ENCODE measurements at places on chromosomes 1 and 21. TPM values are rescaled to one million over a fixed set of nuclear protein-coding genes. Genes with fewer than 3 reads are reported as not detected.

ILF2 gene
- 315 TPM for total RNA-seq

TMEM82 gene
- total RNA-seq: not detected

CFAP45 gene
- not detected for total RNA-seq

- DNase-seq: no peak
Observed at GRCh38 chr21:28272272-28272992, 720.2 kb downstream of the LTN1 start.

DNA sequence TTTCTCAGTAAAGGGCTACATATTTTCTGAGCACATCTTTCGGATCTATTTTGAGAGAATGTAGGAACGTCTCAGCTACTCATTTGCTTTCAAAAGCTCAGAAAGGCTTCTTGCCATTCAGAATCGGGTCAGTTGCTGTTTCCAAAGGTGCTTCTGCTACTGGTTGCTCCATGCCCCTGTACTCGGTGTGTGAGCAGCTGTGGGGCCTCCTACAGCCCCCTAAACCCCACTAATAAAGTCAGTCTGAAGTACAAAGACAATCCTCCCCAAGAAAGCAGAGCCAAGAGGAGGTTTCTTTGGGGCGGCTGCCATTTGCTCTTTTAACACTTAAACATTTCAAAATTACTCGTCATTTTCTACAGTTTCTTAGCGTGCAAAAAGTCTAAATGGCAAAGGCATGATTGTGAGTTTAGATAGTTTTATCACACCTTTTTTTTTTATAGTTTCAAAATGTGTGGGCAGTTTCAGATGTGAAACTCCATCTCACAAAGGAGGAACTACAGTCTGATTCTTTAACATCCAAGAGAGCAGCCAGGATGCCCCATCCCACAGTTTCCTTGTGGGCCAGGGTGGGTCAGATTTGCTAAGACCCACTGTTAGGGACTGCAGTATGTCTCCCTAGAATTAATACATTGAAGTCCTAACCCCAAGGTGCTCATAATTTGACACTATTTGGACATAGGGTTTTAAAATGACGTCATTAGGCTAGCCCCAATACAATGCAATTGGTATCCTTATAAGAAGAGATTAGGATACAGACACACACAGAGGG is 4.1 kb downstream of the RUNX1 start:
- no peak for DNase-seq

DNA sequence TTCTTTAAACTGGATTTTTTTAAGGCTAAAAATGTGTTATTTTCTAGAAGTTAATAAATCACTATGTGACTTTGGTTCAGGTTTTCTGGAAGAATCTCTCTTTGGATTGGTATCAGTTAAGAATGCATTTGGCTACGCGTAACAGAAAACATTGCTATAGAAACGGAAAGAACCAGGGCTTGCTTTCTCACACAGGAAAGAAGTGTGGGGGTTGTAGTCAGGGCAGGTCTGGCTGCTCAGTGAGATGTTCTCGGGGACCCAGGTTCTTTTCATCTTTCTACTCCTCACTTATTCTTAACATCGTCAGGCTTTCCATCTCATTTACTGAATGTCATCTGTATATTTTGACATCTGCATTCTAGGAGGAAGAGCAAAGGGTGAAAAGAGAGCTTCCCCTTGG is 191.4 kb downstream of the ZBTB18 start:
- no peak for DNase-seq

GRCh38 chr21:15249285-15249993 is 184.6 kb upstream of the NRIP1 start:
- DNase-seq: no peak

DNA sequence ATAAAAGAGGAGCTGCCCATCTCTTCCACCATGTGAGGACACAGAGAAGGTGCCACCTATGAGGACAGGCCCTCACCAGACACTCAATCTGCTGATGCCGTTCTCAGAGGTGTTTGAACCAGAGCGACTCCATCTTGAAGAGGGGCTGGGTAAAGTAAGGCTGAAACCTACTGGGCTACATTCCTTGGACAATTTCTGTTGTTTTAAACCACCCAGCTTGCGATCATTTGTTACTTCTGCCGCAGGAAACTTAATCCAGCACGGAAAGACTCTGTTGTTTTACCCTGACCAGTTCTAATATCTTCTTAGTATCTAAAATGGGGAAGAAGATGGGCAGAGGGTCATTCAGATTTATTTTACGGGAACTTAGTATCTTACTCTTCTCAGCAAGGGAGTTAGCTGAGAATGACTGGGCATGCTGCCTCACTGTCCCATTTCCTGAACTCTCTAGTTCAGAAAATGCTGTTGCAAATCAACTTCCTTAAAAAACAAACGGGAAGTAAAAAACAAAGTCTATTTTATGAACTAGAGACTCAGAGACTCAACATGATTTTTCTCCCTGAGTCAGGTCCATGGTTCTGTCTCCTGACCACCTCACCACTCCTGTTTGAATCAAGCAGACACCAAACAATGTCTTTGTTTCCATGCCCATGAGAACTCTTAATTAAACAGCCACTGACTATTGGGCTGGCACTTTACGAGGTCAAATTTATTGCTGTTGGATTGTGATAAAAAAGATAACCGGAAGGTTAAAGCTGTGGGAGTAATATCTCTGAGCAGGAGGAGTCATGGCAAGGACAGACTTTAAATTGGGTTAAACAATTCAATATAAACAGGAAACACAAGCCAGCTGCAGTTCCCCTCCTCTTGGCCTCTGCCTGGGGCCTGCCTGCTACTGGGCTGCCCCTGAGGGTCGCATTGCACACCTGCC is 23.8 kb upstream of the IFNAR1 start:
- no peak for DNase-seq

DNA sequence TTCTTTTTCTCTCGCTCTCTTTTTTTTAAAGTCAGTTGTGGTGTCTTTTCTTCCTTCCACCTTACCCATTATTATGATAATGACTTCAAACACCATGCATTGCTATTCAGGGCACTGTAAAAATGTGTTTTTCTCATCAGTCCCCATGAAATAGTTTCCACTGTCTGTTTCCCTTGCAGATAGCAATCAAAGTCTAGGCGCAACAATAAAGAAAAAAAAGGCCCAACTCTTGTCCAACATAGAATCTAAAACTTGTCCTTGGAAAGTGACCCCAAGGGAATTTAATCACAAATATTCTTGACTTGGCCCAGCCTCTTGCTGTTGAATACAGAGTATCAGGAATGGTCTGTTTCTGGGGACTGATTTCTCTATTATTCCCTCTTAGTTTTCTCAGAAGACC is 382.5 kb downstream of the PLPP3 start:
- no peak for DNase-seq

ADCY10 gene
- total RNA-seq: not detected

DNA sequence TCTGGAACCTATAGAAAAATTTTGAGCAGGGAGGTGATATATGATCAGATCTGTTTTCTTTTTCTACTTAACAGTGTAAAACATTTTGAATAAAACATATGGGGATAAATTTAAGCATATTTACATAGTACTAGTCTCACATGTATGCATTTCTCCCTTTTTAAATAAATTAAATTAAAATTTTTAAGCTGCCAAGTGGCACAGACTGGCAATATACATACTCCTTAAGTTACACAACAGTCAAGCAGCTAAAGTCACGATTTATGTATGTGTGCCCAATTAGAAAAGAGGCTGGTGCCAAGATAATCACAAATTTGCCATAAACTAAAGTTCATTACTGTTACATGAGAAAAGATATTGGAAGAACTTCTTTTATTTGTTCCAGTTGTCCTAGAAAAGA is 532.0 kb downstream of the RWDD3 start:
- no peak for DNase-seq
